ENCODE measurements at places on chromosomes 7 and 10.

DNA sequence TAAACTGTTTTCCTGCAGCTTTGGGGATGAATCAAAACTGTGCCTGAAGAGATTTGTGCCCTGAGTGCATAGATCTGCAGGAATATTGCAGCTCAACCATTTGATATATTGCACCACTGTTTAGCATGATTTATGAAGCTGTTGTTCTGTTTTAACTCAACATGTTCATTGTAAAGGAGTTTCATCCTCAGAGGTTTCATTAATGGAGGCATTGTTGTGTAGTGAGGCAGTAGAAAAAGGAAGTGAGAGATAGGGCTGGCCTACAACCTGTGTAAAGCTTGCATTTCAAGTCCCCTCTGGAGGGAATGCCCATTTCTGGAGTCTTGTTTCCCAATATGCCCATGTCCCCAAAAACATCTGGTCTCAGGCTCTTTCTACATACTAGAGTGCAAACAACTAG, 67.5 kb downstream of the DNAJC12 start:
- DNase-seq = no peak

GRCh38 chr7:18834577-18834976, 282.9 kb downstream of the TWIST1 start:
- DNase-seq = no peak

GRCh38 chr10:49150426-49150825, 16.6 kb upstream of the FAM170B start:
- no peak for DNase-seq

GRCh38 chr7:20385126-20385525, 54.4 kb downstream of the ITGB8 start:
- DNase-seq = no peak

DNA sequence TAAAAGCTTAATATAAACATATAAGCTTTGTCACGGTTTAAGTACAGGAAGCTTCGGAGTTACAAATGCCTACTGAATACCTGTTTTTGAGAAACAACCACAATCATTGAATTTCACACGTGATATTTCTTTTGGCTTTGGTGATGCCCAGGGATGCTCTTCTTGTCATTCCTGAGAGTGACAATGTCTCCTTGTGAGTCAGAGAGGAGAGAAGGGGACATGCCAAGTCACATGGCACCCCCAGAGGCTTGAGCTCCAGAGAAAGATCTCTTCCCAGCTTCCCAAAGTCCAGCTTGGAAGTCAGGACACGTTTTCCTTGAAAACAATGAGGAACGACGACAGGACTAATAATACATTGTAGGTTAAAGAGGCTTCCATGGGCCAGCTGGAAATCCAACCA, 242.4 kb downstream of the ARHGAP21 start:
- DNase-seq = no peak

DNA sequence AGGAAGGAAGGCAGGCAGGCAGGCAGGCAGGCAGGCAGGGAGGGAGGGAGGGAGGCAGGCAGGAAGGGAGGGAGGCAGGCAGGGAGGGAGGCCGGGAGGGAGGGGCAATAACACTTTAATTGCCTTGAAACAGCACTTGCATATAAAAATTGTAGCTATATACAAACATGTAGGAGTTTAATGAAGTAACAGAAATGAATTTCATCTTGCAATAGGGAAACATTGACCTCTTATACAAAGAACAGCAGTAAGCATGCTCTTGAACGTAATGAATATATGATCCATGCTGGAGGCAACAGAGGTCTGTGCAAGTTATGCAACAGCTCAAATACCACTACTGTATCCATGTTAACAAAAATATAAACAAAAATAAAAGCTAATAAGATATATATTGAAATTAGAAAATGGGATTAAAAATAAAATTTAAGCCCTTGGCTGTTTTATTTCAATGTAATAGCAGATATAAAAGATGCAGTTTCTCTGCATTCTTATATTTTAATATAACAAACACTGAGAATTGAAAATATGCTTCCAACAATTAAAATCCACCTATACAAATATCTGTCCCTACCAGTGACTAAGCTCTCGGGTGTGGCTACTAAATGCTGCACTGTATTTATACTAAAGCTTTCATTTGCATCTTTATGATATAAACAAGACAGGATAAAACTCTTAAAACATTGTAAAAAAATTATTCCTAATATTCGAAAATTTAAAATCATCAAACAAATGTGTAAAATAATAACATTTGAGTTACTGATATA, 50.3 kb downstream of the CACNA2D1 start:
- DNase-seq = no peak

DNA sequence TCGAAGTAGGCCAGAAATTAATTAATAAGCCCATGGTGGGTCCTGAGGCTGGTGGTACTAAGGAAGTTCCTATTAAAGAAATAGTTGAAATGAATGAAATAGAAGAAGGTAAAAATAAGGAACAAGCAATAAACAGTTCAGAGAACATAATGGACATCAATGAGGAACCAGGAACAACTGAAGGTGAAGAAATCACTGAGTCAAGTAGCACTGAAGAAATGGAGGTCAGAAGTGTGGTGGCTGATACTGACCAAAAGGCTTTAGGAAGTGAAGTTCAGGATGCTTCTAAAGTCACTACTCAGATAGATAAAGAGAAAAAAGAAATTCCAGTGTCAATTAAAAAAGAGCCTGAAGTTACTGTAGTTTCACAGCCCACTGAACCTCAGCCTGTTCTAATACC, 36.0 kb downstream of the SLK start:
- no peak for DNase-seq

- no peak for DNase-seq
These were observed 338.1 kb downstream of the WDR37 start for GRCh38 chr10:1394155-1394912.

DNA sequence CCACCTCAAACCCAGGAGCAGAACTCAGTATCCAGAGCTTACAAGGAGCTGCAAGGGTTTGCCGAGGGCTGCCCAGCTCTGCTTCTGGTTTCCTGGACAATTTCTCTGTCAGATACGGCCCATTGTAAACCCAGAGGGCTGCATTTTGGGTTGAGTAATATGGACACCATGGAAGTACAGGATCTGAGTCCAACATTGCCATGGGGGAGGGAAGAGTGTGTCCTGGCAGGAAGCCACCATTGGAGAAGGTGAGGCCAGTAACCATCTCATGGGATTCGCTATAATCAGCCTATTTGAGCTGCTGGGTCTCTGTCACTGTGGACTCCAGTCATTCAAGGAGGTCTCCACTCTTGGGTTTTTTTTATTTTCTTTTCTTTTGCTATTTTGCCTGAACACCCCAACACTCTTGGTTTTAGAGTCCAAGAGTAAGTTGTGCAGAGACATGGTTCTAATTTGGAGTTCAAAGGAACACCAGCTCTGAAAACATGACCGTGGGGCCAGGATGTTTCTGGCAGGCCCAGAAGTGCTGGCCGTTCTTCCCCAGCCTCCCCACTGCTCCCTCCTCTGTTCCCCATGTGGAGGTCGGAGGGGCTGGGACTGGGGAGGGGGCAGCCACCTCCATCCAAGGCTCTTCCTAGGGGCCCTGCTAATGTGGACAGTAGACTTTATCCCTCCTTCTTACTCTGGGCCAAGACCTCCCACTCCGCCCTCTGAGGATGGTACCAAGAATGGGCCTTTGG, 46.2 kb downstream of the CHST3 start:
- DNase-seq = no peak

DNA sequence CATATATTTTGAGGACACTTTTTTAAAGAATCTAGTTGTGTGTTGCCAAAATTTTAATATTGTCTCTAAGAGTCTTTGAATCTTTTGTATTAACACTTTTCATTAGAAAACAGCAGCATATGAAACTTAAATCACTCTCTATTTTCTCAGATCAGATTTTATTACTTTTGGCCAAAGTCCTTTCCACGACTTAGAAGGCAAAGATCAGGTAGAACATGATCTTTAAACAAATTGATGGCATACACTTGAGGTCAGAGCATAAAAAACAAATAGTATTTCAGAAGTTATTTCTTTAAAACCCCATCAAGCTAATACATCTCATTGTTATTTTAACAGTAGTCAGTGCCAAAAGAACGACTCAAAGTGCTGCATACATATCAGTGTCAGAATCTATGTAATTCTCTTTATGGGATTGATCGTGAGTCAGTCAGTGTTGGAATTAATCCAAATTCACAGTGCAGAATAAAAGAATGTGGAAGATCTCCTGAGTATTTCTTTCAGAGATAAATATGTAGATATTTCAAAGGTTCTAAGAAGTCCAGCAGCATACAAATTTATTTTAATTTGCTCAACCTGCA, 9.6 kb upstream of the AGMO start:
- no peak for DNase-seq

GRCh38 chr7:77328669-77329068, 87.5 kb downstream of the GSAP start:
- DNase-seq = no peak

GRCh38 chr10:22681783-22682183, 32.6 kb downstream of the PIP4K2A start:
- no peak for DNase-seq

DNA sequence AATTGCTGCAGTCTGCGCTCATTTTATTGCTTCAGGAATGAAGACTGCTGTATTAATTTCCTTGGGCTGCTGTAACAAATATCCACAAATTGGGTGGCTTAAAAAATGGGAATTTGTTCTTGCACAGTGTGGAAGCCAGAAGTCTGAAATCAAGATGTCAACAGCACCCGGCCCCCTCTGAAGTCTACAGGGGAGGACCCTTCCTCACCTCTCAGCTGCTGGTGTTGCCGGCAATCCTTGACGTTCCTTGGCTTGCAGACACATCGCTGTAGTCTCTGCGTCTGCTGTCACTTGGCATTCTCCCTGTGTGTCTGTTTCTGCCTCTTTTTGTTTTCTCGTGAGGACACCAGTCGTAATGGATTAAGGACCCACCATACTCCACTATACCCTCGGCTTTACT, 166.2 kb downstream of the PTPN20 start:
- no peak for DNase-seq

Data from activated CD8-positive, alpha-beta memory T cell treated with anti-CD3 and anti-CD28 coated beads for 1 hour (primary cell).